ENCODE measurements at places on chromosomes 6 and 20.

DNA sequence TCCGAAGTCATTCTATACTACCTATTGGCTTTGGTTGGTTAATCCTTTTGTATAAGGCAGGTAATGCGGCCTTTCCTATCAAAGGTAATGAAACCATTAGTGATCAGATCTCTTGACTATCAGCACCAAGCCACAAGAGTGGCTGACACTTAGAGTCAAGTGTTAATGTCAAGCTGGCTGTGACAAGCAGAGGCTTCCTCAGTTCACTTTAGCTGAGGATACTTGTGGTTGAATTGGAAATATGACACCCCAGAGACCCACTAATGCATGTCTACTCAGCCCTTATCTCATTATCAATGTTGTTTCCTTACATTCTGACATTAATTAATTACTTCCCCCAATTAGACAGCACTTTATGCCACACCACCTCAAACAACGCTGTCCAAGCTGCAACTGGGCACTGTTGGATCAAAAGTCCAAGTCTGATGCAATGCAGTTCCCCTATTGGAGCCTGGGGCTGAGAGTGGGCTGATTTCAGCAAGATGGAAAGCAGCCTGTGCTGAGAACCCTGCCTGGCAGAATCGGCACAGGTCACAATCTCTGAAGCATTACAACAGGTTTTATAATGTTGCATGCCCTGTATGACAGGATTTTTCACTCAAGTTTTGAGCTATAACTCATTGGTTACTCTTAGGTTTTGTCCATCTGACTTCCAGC lies 273.5 kb downstream of the COL12A1 start:
- DNase-seq, result no peak

DNA sequence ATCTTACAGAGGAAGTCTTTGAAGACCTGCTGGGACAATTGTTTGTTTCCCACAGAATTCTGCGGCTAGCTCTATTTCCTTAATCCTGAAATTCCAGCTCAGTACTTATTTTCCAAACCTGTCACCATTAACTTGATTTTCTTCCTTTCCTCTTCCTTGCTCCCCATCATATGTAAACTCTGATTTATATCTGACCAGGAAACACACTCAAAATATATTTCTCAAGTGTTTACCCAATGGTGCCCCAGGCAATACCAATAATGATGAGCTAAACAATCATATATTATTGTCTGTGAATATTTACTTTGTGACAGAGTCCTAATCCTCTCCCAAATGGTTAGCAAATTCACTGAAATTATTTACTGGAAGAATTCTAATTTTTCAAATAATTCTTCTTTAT lies 597.3 kb downstream of the PKHD1 start:
- DNase-seq, result no peak

- no peak for DNase-seq
These were observed 111.3 kb downstream of the LY86 start for GRCh38 chr6:6699741-6700367.

DNA sequence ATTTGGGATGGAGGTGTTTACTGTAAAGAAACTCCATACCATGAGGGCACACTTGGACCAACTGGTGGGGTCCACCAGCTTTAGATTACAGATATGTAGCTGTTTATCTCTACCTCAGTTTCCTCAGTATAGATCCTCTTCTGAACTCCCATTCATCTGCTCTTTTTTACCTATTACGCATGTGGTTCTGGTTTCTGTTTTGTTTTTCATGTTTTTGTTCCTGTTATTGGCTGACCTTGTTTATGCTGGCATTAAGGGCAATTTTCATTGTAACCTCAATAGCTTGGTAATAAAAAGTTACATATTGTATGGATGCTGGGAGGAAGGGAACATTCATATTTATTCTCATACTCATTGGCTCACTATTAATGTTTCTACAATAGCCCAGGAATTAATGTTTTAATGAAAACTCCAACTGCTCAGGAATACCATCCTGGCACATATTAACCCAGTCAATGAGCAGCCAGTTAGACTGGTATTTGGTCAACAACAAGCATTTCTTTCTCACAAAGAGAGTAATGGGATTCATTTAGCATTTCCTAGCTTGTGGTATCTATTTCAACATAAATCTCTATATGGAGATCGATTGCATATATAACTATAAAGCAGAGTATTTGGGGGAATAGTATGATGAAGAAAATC lies 83.8 kb upstream of the FAM184A start:
- DNase-seq, result no peak

GRCh38 chr6:40733770-40734396 lies 146.7 kb upstream of the LRFN2 start:
- no peak for DNase-seq

- no peak for DNase-seq
These were observed 2.0 kb downstream of the AIF1 start for GRCh38 chr6:31617010-31617409.

DNA sequence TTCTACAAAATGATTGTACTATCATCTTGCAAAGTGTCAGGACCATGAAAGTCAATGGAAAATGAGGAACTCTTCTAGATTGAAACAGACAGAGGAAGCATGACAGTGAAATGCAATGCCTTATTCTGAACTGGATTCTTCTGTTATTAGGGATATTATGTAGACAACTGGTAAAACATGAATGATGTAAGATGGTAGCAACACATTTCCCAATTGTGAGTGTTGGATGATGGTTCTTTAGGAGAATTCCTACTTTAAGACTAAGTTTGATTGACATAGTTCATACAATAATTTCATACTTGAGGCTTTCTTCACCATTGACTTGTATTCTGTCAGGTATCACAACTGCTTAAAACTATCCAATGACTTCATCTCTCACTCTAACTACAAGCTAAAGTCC lies 4.5 kb downstream of the UBE3D start:
- DNase-seq, result no peak

GRCh38 chr6:98695091-98695801 lies 139.1 kb upstream of the POU3F2 start:
- no peak for DNase-seq

DNA sequence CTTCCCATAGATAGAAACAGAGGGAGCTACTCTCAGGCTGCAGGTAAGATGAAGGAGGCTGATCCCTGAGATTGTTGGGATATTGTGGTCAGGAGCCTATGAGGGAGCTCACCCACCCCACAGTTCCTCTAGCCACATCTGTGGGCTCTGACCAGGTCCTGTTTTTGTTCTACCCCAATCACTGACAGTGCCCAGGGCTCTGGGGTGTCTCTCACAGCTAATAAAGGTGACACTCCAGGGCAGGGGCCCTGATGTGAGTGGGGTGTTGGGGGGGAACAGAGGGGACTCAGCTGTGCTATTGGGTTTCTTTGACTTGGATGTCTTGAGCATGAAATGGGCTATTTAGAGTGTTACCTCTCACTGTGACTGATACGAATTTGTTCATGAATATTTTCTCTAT lies 2.8 kb downstream of the HLA-F start:
- DNase-seq, result no peak

DNA sequence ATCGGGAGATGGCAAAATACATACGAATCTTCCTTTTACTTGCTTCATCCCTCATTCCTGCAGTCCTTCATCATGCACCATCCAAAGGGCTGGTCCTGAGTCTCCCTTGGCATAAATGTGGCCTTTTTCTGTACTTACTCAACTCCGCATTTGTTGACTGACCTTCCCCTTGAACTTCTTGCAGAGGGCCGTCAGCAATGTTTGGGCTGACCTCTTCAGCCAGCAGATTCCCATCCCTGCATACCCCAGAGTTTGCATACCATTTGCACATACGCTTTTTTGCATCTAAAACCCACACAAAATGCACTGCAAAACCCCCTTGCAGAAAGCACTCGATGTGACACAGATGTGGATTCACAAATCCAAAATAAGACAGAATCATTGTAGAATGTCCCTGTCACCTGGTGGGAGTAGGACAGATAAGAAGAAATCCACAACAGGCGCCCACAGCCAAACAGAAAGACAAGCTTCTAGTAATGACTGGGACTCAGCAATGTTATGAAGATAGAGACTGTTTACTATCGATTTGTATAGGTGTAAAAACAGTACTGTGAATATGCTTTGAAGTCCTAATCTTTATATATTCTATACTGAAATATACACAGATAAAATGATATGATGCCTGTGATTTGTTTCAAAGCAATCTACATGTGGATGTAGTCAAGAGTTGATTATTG lies 45.8 kb downstream of the TBC1D7 start:
- no peak for DNase-seq

GRCh38 chr6:113860181-113860955 lies 3.2 kb downstream of the MARCKS start:
- DNase-seq, result no peak

DNA sequence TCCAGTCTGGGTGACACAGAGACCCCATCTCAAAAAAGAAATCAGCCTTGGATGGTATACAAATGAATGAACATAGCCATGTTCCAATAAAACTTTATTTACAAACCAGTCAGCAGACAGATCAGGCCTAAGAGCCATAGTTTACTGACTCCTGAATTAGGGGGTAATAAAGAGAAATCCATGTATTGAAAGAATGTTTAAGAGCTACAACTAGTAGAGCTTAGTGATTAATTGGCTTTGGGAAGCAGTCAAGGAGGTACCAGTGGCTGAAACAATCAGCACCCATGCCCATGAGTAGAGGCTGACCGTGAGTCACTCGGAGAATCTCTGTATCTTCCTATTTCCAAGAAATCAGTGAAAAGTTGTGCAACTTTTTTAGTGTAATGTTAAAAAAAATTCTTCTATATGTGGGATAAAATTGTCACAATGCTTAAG lies 223.6 kb upstream of the RREB1 start:
- DNase-seq, result no peak

DNA sequence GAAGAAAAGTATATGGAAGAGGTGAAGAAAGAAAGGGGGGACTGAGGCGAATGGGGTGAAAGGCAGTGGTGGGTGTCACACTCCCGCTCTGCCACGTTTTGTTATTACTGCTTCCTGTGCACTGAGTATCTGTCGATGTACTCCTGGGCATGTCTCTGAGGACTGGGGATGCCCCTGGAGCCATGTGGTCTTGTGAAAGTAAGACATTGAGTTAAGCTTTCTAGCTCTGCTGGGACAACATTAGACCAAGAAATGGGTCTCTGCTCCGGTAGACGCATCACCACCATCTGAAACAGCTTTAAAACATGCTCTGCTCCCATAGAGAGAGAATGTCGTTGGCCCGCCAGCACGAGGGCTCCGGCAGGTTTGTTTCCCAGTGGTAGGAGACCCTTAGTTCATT lies 40.0 kb downstream of the IRF4 start:
- DNase-seq, result no peak

DNA sequence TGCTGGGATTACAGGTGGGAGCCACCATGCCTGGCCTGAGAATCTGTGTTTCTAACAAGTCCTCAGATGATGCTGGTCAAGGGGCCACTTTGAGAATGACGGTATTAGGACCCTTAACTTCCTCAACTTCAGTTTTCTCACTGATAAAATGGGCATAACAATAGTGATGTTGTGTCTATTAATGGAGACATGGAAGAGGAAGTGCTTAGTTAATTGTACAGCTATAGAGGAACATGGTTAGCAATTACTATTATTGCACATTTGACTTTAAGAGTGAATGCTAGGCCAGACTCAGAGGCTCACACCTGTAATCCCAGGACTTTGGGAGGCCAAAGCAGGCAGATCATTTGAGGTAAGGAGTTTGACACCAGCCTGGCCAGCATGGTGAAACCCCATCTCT lies 12.7 kb downstream of the DPPA5 start:
- no peak for DNase-seq

- DNase-seq, result no peak
These were observed 85.0 kb downstream of the CDC40 start for GRCh38 chr6:110265273-110265672.

DNA sequence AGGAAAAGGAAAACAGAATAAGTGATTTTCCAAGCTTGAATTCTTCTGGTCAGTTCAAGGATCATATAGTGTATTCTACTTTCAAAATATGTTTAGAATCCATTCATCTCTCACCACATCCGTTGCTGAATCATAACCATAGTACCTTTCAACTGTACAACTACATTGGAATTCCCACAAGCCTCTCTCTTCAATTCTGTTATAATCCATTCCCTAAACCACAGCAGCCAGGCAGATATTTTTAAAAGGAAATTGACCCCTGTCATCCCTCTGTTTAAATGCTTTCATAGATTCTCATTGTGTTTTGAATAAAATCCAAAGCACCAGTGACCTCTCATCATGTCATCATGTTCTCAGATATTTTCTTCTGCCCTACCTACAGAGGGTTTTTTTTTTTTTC lies 412.7 kb downstream of the GRIK2 start:
- DNase-seq, result no peak

DNA sequence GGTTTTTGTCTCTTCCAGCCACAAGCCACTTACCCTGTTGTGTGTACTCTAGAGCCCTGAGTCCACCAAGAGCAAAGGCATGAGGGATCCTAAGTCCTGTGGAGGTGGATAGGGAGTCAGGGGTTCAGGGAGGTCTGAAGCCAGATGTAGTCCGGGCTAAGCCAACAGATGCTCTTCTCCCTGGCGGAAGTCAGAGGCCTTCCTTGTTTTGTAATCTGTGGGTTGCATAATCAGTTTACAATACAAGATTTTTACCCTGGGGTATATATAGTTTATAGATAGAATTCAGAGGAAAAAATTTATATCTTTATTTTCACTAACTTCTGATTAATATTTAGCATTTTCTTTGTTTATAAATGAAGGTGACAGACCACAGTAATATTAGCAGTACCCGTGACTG lies 9.2 kb downstream of the LAMP5 start:
- DNase-seq, result no peak

GRCh38 chr6:16836144-16836981 lies 75.1 kb upstream of the ATXN1 start:
- DNase-seq, result no peak

GRCh38 chr20:21357844-21358243 lies 39.5 kb downstream of the NKX2-4 start:
- no peak for DNase-seq

- no peak for DNase-seq
These were observed 12.9 kb downstream of the TTPAL start for GRCh38 chr20:44488551-44488950.

DNA sequence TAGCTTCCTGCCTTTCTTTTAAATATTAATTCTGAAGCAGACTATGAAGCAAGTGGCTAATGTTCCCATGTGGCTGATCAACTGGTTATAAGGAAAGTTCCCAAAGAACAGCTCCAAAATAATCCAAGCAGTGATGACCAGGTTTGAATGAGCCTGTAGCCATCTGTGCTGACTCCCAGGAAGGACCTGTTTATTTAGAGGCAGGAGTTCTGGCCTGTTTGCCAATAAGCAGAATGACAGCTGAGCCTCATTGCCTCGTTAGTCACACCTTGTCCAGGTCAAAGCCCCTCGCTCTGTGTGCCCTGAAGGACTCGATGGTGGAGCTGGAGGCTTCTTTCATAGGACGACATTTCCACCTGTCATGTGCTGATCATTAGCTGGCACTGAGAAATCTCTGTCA lies 97.4 kb downstream of the TMEM170B start:
- DNase-seq, result no peak

DNA sequence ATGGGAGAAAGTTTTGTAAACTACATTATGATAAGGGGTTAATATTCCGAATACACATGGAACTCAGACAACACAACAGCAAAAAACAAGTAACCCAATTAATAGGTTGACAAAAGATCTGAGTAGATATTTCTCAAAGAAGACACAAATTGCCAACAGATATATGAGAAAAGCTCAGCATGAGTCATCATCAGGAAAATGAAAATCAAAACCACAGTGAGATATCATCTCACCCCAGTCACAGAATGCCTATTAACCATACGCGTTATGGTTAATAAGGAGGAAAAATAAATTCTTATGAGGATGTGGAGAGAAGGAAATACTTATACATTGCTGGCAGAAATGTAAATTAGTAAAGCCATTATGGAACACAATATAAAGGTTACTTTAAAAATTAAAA lies 695.0 kb downstream of the COL12A1 start:
- no peak for DNase-seq

- no peak for DNase-seq
These were observed 224.5 kb downstream of the NKAIN2 start for GRCh38 chr6:124028117-124028516.
